ENCODE measurements at places on chromosomes 5 and 9.

- DNase-seq, result no peak
Observed at GRCh38 chr5:88230546-88231066, 38.0 kb downstream of the TMEM161B start.

- no peak for DNase-seq
Observed at GRCh38 chr5:135076051-135076491, 42.0 kb upstream of the PITX1 start.

- DNase-seq, result no peak
Observed at GRCh38 chr9:4575997-4576396, 85.7 kb downstream of the SLC1A1 start.

DNA sequence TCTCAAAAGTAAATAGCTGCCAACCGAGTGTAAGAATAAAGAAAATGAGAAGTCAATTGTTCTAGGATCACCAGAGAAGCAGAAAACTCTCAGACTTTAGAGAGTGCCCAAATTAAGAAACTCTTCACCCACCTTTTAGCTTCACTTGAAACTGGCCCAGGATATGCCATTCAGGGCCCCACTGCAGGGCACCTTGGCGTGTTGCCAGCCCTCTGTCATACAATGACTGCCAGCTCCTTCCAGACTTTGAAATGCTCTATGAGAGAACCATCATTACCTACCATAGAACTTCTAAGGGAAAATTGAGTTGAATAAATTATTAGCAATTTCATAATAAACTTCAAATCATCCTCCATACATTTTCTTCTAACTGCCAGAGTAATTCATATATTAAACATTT is 240.5 kb downstream of the CETN3 start:
- no peak for DNase-seq

- DNase-seq, result no peak
Observed at GRCh38 chr5:146069780-146070099, 35.6 kb downstream of the PLAC8L1 start.

DNA sequence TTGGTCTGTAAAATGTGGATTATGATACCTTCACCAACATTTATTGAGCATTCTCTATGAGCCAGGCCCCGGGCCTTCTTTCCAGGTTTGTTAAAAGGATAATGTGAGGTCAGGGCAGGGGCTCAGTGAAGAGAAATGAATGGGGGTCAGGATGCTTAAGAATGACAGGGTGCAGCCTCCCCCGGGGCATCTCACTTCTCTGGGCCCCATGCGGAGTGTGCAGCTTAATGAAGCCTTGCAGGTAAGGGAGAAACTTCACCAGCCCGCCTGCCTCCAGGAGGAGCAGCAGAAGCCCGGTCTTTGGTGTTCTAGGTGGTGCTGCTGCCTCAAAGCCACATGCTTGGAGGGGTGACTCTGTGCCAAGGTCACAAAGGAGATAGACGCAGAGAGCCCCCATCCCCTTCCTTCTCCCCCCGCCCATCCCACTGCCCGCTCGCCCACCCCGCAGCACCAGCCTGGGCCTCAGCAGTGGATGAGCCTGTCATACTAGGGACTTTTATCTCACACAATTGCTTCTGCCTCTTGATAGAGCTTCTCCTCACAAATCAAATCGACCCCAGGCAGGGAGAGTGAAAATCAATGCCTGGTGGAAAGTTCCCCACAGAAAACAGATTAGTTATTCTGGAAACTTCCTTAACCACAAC is 244.8 kb downstream of the PBX3 start:
- no peak for DNase-seq

DNA sequence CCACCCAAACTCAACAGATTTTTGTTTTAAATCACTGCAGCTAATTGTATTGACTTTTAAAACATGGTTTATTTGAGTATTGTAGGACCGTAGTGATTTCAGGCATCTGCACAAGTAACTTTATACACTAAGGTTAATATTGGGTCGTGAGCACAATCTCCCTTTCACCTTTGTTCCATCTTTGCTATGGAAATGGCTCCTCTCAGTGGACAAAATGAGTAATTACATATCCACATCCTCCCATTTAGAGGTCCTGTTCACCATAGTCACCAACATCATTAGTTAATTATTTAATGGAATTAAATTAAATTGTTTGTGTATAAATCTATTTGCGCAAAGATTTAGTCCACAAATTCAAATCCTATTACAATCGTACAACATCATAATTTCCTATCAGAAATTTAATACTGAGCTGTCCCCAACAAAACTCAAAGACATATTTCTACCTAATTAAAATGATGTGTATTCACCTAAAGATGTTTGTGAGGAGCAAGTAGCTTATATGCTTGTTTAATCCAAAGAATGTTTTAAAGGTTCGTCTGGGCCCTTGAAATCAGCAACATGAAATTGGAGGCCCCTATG is 173.0 kb upstream of the DAPK1 start:
- peak; percentile 52 for DNase-seq

GRCh38 chr5:87541676-87542075 is 128.9 kb upstream of the CCNH start:
- DNase-seq, result no peak

GRCh38 chr5:55853041-55853670 is 2.0 kb downstream of the IL31RA start:
- no peak for DNase-seq

- DNase-seq, result no peak
Observed at GRCh38 chr5:154199671-154200220, 9.2 kb downstream of the GALNT10 start.

DNA sequence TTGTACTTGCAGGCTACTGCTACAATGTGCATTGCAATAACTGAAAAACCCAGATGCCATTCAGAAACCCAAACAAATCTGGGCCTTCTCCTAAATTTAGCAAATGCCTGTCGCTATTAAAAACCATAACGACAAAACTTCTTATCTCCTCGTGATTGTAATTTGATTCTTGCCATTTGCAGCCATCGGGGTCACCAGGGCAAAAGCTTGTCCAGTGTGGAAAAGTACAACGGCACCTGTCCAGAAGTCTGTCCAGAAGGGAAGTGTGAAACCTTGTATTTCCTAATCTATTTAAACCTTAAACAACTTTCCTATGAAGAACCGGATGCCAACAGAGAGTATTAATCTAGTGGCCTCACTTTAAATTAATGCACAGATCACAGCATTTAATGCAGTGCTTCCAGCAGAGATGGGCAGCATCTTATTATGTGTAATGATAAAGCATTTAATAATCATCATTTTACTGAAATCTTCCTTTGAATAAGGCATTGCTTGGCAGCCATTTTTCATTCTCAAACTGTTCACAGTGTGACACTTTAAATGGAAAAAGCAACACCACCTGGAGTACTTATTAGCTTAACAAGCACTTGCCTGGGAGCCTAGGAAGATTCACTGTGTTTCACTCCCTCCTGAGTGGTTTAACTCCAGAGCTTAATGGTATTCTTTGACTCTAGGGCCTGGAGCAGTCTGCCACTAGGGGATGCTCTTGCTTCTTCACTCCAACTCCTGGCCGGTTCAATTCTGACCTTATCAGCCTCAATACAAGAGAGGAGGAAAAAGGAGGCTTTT is 4.9 kb upstream of the C7 start:
- peak; percentile 70 for DNase-seq

- no peak for DNase-seq
Observed at GRCh38 chr5:170821257-170821800, 37.8 kb downstream of the GABRP start.

- DNase-seq, result no peak
Observed at GRCh38 chr5:160493806-160494338, 72.2 kb downstream of the PTTG1 start.

GRCh38 chr5:67494186-67494855 is 297.7 kb upstream of the CD180 start:
- DNase-seq, result no peak

DNA sequence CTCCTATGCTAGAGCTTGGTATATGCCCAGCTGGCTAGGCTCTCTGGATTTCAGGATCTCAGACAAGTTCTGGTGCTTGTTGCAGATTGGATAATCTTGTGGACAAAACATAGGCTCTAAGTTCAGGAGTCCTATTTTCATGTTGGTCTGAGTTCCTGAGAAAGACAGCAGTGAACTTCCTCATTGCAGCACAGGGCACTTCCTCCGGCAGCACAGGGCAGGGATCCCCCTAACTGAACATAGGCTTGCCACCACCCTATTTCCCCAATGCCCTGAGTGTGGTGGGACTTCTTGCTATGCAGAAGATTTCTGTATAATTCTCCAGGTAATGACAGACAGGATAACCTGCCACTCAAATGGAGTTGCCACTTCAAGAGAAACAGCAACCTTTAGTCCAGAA is 220.1 kb downstream of the PIK3R1 start:
- no peak for DNase-seq

- DNase-seq, result no peak
Observed at GRCh38 chr9:110126986-110127864, 80.7 kb downstream of the C9orf152 start.

DNA sequence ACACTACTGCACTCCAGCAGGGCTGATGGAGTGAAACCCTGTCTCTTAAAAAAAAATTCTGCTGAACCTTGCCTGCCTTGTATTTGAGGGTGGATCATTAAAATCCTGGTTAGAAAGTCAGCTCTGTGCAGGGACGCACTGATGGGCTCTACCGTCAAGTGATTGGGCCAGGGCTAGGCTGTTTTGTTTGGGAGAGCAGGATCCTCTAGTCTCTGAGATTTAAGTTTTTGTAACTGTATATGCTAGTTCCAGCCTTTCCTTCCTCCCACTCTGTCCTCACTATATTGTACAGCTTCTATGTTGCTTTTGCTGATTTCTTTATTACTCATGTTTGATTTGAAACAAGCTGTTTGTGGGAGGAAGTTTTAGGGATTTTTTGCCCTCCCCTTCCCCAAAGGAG is 11.5 kb downstream of the DDX4 start:
- no peak for DNase-seq

- peak; percentile 53 for DNase-seq
Observed at GRCh38 chr5:144142139-144142823, 28.2 kb downstream of the YIPF5 start.

DNA sequence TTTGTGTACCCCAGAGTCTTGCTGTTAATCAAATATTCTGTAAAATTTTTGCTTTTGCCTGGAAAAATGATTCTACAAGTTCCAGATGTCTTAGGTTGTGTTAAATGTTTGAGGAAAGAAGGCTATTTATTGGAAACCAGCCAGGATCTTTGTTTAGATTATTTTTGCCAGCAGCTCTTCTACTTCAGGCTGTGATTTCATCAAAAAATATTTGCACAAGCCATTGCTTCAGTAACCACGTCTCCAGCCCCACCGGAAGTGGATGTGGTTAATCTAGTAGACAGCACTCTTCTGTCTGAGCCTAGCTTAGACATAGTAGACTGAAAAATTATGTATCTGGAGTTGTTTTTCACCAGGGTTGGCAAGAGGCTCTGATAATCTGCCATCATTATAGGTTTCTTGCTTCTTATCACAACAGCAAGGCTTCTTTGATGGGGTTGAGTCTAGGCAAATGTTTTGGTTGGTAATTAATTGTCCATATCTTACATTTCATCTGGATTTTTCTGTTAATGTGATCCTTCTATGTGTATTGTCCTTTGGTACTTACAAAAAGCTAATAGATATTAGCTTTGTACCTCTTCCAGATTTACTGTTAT is 17.1 kb downstream of the KCTD16 start:
- peak; percentile 66 for DNase-seq

DNA sequence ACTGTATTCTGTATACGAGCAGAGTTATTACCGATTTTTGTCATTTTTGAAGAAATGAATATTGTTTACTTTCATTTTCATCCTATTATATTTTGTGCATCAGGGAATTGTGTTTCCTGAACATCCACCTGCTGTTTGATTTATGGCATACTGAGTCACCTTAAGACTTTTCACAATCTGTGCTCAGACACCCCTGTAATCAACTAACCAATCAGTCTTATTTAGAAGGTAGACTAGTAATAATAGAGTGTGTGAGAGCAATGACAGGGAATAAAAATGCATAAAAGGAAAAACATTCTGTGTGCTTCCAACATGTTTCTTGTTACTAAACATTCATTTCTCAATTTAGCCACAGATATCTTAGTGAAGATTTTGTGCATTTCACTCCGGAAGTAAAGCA is 1413.6 kb upstream of the ACO1 start:
- DNase-seq, result no peak

DNA sequence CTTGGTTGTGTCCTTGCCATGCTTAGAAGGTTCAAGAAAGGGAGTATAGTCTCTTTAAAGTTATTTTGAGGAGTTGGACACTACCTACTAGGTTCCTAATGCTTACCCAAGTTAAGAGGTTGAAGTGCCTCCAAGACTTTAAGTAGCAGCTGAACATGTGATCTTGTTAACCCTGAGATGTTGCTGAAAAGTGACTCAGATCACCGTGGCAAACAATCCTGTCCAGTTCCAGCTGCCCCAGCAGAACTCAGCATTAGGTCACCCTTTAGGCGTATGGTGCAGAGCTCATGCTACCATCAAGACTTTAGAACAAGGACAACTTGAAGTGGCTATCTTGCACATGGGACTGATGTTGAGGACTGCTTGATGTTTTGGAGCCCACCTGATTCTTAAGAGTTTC is 22.5 kb downstream of the ZNF462 start:
- DNase-seq, result peak; percentile 28

DNA sequence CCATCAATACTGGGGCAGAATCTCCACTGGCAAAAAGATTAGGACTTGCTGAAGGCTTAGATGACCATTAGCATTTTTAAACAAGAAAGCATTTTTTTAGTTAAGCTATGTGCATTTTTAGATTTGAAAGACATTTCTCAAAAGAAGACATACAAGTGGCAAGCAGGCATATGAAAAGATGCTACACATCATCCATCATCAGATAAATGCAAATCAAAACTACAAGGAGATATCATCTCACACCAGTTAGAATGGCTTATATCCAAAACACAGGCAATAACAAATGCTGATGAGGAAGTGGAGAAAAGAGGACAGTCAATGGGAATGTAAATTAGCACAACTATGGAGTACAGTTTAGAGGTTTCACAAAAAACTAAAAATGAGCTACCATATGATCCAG is 195.6 kb upstream of the TNC start:
- no peak for DNase-seq

DNA sequence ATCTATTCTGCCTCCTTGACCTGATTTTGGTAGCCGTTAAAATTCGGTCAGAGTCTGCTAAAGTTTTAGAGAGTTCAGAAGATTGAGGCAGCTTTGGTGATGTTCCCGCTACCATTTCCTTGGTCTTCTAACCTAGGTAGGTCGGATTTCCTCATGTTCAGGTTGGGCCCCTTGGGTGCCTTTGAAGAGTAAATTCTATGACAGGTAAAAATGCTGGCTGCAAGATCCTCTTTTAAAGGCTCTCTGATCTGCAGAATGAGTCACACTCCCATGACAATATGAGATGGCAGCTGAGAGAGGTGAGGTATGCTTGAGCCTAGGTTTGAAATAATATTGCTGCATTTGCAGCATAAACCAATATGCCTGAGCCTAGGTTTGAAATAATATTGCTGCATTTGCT is 198.9 kb downstream of the TSSK1B start:
- peak; percentile 13 for DNase-seq

- DNase-seq, result peak; percentile 43
Observed at GRCh38 chr5:175797521-175798038, 73.8 kb upstream of the CPLX2 start.

GRCh38 chr5:79135790-79136553 is 24.4 kb downstream of the BHMT start:
- DNase-seq, result no peak

Data from urothelium cell line (cell line).